RPMI7951 (cell line): ENCODE measurements at places on chromosomes 6 and 20.
A peak's percentile ranks its signal among the peaks of the same experiment; 100 is the strongest.

- no peak for DNase-seq
Observed at GRCh38 chr20:19435316-19435715, 222.9 kb downstream of the SLC24A3 start.

- DNase-seq: peak; percentile 90
Observed at GRCh38 chr6:89035252-89036101, 45.1 kb upstream of the PNRC1 start.

DNA sequence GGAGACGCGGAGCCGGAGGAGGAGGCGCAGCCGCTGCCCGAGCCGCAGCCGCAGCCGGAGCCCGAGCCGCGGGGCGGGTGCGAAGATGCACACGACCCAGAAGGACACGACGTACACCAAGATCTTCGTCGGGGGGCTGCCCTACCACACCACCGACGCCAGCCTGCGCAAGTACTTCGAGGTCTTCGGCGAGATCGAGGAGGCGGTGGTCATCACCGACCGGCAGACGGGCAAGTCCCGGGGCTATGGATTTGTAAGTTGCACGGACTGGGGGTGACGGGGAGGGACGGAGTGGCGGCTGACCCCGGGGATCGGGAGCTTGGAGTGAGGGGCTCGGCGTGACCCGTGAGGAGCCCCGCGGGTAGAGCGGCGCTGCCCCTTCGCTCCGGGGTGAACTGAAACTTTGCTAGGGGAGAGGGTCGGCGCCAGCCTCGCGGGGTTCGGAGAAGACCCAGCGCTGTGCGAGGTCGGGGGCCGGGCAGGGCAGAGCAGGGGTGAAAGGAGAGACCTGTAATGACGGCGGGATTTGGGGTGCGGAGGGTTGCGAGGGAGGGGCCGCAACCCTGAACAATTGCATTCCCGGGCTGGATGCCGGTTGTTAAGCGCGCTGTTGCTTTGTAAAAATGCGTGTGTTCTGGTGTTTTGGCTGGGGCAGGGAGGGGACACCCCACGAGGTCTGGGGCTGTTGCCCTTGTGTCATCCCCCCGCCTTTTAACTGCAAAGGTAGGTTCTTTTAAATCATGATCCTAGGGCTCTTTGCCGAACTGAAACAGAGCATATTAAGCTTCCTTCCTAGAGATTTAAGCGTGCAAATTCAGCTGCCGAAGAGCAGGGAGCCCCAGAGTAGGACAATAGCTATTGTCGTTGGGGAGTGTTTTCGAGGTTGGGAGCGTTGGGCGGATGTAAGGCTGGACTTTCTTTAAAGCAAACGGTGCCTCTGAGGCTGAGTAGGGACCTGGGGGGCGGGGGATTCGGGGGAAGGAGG, 628 bp downstream of the RBM24 start:
- DNase-seq: peak; percentile 42

- DNase-seq: no peak
Observed at GRCh38 chr6:162053084-162053483, 674.5 kb downstream of the PRKN start.

GRCh38 chr6:142440600-142441293, 138.9 kb downstream of the ADGRG6 start:
- DNase-seq: no peak
